ENCODE measurements at places on chromosomes 13 and 19. TPM values are rescaled to one million over a fixed set of nuclear protein-coding genes. Genes with fewer than 3 reads are reported as not detected.

Gene FUZ
- 30.1 TPM for total RNA-seq

Gene ZNF829
- total RNA-seq: 7.7 TPM

Gene MBD3L1
- not detected for total RNA-seq

Gene RASIP1
- total RNA-seq: 0.20 TPM

Gene CEACAM5
- not detected for total RNA-seq

Gene ZNF578
- total RNA-seq: 1.9 TPM

Gene OR7D2
- not detected for total RNA-seq

Gene THSD1
- 0.26 TPM for total RNA-seq

Gene FGF9
- total RNA-seq: 2.3 TPM

Gene ANKRD24
- total RNA-seq: 0.89 TPM

Gene COL4A2
- total RNA-seq: not detected

Gene PGLYRP2
- total RNA-seq: 0.13 TPM

Gene CACNG7
- not detected for total RNA-seq

Gene ZNF582
- 2.6 TPM for total RNA-seq

Gene TEX29
- not detected for total RNA-seq

Gene PRR12
- 25.9 TPM for total RNA-seq

Gene CUL4A
- 87.3 TPM for total RNA-seq

Gene TMEM38A
- 0.50 TPM for total RNA-seq

Gene DDX49
- 95.1 TPM for total RNA-seq

Gene PBX4
- total RNA-seq: 17.1 TPM

Gene CYP2A6
- not detected for total RNA-seq

Gene ZNF835
- total RNA-seq: 4.7 TPM

Gene AZU1
- not detected for total RNA-seq

Gene ZNF329
- 8.7 TPM for total RNA-seq

Gene FCAR
- not detected for total RNA-seq

Gene FIZ1
- 25.8 TPM for total RNA-seq

Gene TMEM59L
- not detected for total RNA-seq

Gene ATP4A
- total RNA-seq: not detected

Gene FXYD3
- not detected for total RNA-seq

Gene ERICH6B
- total RNA-seq: not detected

Gene TGFBR3L
- total RNA-seq: 7.7 TPM

Gene KLK12
- not detected for total RNA-seq

Gene B3GNT8
- 0.66 TPM for total RNA-seq

Gene LILRB5
- total RNA-seq: 0.44 TPM

Gene ZNF480
- 6.6 TPM for total RNA-seq

Gene RAB20
- 1.2 TPM for total RNA-seq

Gene CYP4F8
- not detected for total RNA-seq

Gene KLK11
- total RNA-seq: not detected

Gene CYP2A7
- not detected for total RNA-seq

Gene TMC4
- not detected for total RNA-seq

Gene ETFB
- 122 TPM for total RNA-seq

Gene SLITRK6
- not detected for total RNA-seq

Gene SOX1
- not detected for total RNA-seq

Gene CRB3
- 1.8 TPM for total RNA-seq

Gene ZNF547
- total RNA-seq: 3.3 TPM

Gene SBSN
- not detected for total RNA-seq

Gene C19orf25
- 41.4 TPM for total RNA-seq

Measured in CD8-positive, alpha-beta memory T cell (primary cell).